ENCODE measurements at places on chromosomes 5 and 9.

- DNase-seq, result no peak
These were observed 227.1 kb upstream of the NREP start for GRCh38 chr5:111984044-111984443.

- no peak for DNase-seq
These were observed 96.8 kb upstream of the CCDC112 start for GRCh38 chr5:115393239-115393638.

DNA sequence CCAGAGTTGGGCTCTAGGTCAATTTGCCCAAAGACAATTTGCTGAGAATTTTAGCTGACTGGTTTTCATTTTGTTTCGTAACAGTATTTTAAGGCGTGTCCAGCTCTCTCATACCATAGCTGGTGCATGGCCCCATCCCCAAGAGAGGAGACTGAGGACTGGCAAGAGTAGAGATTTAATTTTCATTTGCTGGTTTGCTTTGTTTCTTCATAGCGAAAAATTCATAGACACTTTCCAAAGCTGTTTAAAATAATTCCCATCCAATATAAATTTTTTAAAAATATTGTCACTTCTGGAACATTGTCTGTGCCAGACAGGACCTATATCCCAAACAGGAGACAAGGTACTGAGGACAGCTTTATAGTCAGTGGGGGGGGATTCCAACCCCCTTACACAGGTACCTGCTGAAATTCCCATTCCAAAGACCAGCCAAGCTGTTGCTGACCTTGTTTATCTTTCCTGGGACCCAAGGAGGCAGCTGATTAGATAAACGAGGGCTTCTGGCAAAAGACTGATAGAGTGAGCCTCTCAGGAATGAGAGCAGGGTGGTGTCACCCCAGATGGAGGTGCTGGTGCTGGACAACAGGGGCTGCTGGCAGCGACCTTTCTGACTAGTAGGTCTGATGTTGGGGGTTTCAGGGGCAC, 6.8 kb upstream of the ANGPTL2 start:
- no peak for DNase-seq

GRCh38 chr9:136544548-136544963, 1.3 kb downstream of the NOTCH1 start:
- no peak for DNase-seq

- DNase-seq, result no peak
These were observed 96.7 kb upstream of the RETREG1 start for GRCh38 chr5:16713386-16713928.

DNA sequence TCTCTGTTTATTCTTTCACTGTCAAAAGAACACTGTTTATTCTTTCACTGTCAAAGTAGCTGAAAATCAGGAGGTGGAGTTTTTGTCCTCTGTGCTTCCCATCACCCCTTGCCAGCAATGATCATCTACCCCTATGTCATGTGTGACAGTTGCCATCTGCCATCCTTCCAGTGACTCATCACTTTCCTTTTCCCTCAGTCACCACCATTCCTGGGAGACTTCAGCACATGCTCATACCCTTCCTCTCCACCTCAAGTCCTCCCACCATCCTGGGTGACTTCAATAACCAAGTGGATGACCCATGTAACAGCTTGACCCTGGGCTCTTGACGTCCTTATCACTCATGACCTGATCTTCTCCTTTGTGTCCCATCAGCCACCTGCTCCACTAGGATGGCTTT, 43.3 kb upstream of the RASEF start:
- DNase-seq, result no peak

DNA sequence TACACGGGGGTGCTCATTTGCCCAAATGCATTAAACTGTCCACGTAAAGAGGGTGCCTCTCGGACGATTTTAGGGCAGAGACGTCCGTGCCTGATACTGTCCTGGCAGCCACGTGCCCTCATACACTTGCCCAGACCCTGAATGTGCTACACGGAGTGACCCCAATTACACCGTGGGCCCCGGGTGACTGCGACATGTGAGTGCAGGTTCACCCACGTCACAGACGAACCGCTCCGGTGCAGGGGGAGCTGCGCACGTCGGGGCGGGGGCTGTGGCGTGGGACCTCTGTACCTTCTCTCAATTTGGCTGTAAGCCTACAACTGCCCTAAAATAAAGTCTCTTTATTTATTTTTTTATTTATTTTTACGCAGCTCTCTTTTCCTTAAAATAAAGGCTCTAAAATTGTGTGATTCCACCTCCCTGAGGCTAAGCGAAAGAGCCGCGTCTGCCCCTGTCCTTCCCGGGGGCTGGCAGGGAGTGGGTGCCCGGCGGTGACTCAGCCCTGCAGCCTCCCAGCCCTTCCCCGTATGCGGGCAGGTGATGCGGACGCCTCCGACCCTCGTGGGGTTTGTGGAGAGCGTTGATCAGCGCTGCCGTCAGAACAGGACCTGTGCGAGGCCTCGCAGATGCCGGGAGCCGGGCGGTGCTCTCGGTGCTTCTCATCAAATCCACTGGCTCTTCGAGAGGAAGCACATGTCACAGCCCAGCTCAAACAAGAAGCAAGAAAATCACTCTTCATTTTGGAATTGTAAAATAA, 9.2 kb upstream of the EGFL7 start:
- no peak for DNase-seq

DNA sequence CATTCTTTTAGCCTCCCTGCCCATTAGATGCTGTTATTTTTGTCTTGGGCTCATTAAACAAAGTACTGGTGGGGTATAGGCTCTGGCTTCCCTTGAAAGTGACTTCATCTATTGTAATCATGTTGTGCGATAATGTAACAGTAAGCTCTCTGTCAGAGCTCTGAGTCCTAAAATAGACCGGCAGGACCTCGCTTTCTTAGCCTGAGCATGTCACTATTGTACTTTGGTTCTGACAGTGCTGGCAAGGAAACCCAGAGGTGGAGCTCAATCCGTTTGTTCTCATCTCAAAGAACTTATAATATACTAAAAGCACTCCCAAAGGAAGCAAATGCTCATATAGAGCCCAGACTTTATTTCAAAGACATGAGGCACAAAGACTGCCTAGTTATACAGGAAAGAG, 339.1 kb upstream of the CCNH start:
- DNase-seq, result no peak
